Activated T-cell treated with anti-CD3 and anti-CD28 coated beads for 4 hours (primary cell): ENCODE measurements at places on chromosomes 4 and X.

DNA sequence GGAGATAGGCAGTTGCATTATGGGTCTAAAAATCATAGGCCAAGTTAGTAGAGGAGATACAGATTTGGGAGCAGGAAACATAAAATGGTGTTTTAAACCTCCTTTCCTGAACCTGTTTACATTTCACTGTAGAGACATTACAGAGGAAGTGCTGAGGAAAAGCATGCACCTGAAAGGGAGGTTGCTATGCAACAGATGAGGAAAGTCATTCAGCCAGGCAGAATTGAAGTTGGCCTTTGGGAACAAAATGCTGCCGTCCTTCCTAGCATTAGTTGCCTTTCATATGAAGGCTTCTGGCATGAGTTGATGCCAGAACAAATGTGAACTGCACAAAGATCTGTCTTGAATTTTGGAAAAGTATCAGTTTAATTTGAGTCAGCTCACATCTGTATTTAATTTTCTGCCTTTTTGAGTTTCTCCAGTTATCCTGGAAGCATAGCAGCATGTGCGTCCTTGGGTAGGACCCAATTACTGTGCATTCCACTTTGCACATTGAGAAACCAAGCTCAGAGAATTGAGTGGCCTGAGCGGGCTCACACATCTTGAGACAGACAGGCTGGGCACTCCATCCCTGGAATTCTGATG, 38.2 kb downstream of the MAGED1 start:
- DNase-seq, result no peak

- no peak for DNase-seq
Measured at GRCh38 chr4:125693228-125693627, 378.5 kb downstream of the FAT4 start.

GRCh38 chr4:128600410-128600809, 209.1 kb upstream of the JADE1 start:
- DNase-seq, result no peak

GRCh38 chr4:184706453-184706852, 27.4 kb downstream of the CENPU start:
- DNase-seq, result no peak

- no peak for DNase-seq
Measured at GRCh38 chrX:47501226-47502074, 18.4 kb upstream of the ZNF41 start.

GRCh38 chrX:17655211-17656034, 81.9 kb upstream of the SCML1 start:
- no peak for DNase-seq

DNA sequence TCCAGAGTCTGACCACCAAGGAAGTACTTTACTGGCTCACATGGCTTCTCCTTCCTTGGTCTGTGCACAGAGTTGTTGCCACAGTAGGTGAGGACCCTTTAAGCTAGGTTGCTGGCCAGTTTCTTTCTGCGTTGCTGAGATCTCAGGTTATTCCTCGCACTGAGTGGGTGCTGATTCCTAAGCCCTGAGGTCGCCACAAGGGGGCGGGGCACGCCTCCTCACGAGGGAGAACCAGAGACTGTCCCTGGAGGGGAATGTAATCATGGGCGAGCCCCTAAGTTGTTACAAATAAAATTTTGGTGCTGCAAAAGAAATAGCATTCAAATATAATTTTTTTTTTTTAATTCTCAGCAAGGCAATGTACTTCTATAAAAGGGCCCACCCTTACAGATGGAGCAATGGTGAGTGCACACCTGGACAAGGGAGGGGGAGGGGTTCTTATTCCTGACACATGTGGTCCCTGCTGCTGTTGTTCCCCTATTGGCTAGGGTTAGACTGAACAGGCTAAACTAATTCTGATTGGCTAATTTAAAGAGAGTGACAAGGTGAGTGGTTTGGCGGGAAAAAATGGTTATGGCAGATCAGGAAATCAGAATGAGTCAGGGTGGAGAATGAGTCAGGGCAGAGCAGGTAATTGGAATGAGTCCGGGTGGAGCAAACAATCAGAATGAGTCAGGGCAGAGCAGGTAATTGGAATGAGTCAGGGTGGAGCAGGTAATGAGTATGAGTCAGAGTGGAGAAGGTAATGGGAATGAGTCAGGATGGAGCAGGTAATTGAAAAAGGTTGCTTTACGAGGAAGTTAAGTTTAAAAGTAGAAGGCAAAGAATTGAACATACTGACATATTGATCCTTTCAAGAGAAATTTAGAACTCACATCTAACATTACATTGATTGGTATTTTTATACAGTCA, 107.5 kb downstream of the VSIG4 start:
- DNase-seq, result no peak

- no peak for DNase-seq
Measured at GRCh38 chr4:179128299-179128698, 1686.1 kb upstream of the AGA start.
